Cardiac muscle cell (in vitro differentiated cells and primary cell): ENCODE measurements at places on chromosomes 12 and 14. TPM values are rescaled to one million over a fixed set of nuclear protein-coding genes. Genes with fewer than 3 reads are reported as not detected.

- H3K36me3 ChIP-seq: no peaks in the 10 kb centered on the region
- H3K27ac ChIP-seq: no peak overlapping the region
- no peak overlapping the region for H3K4me3 ChIP-seq
These were observed 38.2 kb downstream of the PLXNC1 start for GRCh38 chr12:94186278-94187241.

- H3K27me3 ChIP-seq: no peaks in the 10 kb centered on the region
- no peaks in the 10 kb centered on the region for H3K4me1 ChIP-seq
- no peaks in the 10 kb centered on the region for H3K36me3 ChIP-seq
- H3K27ac ChIP-seq: no peak overlapping the region
- DNase-seq: no peak
These were observed 345.4 kb downstream of the MED13L start for GRCh38 chr12:115932066-115932465.

CCDC198 gene
- total RNA-seq: not detected in 2 replicates

CLEC4E gene
- not detected in 2 replicates for total RNA-seq

DNA sequence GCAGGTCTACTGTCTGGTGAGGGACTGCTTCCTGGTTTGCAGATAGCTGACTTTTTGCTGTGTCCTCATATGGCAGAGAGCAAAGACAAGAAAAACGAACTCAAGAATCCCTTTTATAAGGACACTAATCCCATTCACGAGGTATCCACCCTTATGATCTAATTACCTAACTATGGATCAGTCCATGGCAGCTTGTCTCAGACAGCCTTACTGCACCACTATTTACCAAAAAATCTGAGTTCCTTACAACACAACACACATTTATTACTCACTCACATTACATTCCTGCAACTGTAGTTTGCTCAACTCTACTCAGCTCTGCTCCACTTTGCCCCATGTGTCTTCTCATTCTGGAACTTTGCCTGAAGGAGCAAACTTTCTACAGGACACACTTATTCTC, 10.1 kb upstream of the SLC6A15 start:
- no peaks in the 10 kb centered on the region for H3K36me3 ChIP-seq
- no peak overlapping the region for H3K4me3 ChIP-seq
- H3K27me3 ChIP-seq: peaks cover 7% of the 10 kb centered on the region

- H3K4me1 ChIP-seq: no peaks in the 10 kb centered on the region
- H3K27me3 ChIP-seq: no peaks in the 10 kb centered on the region
- H3K36me3 ChIP-seq: no peaks in the 10 kb centered on the region
These were observed 397.1 kb upstream of the DCN start for GRCh38 chr12:91579516-91580263.

TMCC3 gene
- total RNA-seq: 0.60 and 1.3 TPM in 2 replicates

GPD1 gene
- total RNA-seq: 1.7 and 3.4 TPM in 2 replicates

GRCh38 chr14:61034416-61035120, 53.5 kb downstream of the SLC38A6 start:
- H3K27me3 ChIP-seq: no peaks in the 10 kb centered on the region
- H3K36me3 ChIP-seq: no peaks in the 10 kb centered on the region
- no peak overlapping the region for H3K27ac ChIP-seq
- no peaks in the 10 kb centered on the region for H3K4me1 ChIP-seq
- no peak for DNase-seq

KLHDC1 gene
- total RNA-seq: 0.85 and 2.6 TPM in 2 replicates

- no peaks in the 10 kb centered on the region for H3K36me3 ChIP-seq
- H3K4me1 ChIP-seq: peaks cover 9% of the 10 kb centered on the region
- H3K27ac ChIP-seq: no peak overlapping the region
- no peak overlapping the region for H3K4me3 ChIP-seq
These were observed 133.9 kb upstream of the EVL start for GRCh38 chr14:99931308-99931707.

GRCh38 chr14:26744903-26745302, 147.1 kb upstream of the NOVA1 start:
- no peak overlapping the region for H3K4me3 ChIP-seq
- H3K27me3 ChIP-seq: no peaks in the 10 kb centered on the region
- no peaks in the 10 kb centered on the region for H3K36me3 ChIP-seq

- H3K36me3 ChIP-seq: no peaks in the 10 kb centered on the region
- no peak overlapping the region for H3K4me3 ChIP-seq
- H3K27me3 ChIP-seq: no peaks in the 10 kb centered on the region
- peak; percentile 7 for DNase-seq
- H3K27ac ChIP-seq: no peak overlapping the region
These were observed 162.8 kb downstream of the SNAPC1 start for GRCh38 chr14:61925043-61925442.

SCNN1A gene
- total RNA-seq: 0.25 and 0.66 TPM in 2 replicates
